ENCODE measurements at places on chromosomes 16 and 17.

DNA sequence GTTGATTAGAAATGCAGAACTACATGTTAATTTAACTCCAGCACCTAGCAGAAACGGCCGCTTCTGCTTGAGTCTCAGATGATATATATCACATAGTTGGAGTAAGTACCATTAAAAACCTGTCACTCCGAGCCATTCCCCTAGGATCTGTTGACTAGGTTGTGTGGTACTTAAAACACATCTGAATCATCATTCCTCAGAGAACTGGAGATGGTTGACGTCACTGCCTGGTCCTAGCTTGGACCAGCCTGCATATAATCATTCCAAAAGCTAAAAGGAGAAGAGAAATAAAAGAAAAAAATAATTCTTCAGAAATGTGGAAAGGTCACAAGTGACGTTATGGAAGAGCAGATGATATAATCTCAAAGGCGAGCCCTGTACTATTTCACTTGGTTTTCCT, 31.3 kb upstream of the RASL10B start:
- H3K27ac ChIP-seq: no peak overlapping the region
- no peak overlapping the region for H3K4me3 ChIP-seq

GRCh38 chr17:5913032-5913531, 157.1 kb upstream of the WSCD1 start:
- no peaks in the 10 kb centered on the region for H3K36me3 ChIP-seq
- no peak for DNase-seq
- no peak overlapping the region for H3K27ac ChIP-seq
- no peak overlapping the region for H3K4me3 ChIP-seq
- H3K4me1 ChIP-seq: no peaks in the 10 kb centered on the region
- H3K27me3 ChIP-seq: no peaks in the 10 kb centered on the region

DNA sequence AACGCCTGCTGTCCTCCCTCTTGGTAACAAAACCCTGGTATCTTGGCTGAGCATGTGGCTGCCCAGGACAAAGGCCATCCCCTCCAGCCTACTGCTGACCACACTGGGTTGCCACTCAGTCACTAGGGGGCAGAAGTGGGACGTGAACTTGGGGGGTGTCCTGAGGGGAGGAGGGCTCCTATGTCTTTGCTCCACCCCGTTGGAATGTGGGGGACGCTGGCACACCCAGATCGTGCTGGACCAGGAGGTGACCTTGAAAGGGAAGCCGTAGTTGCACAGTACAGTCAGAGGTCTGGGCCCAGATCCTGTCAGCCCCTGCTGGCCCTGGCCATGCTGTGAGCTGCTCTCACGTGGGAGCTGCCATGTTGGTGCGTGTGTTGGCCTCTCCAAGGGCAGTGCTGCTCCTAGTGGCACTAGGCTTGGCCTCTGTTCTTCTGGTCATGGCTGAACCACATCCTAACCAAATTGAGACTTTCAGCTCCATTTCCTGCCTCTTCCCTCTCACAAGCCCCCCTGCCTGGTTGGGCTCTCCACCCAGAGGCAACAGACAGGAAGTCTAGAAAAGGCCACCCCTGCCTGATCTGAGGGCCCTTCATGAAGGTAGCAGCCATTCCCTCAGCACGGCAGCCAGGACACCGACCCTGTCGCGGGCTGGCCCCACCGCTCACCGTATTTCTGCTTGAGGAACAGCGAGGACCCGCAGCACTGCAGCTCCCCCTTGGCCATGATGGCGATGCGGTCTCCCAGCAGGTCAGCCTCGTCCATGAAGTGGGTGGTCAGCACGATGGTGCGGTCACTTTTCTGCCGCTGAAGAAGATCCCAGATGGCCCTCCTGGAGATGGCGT, 29.0 kb upstream of the RNPS1 start:
- H3K36me3 ChIP-seq: no peaks in the 10 kb centered on the region
- DNase-seq: peak; percentile 34
- H3K4me3 ChIP-seq: no peak overlapping the region
- no peaks in the 10 kb centered on the region for H3K4me1 ChIP-seq

- no peaks in the 10 kb centered on the region for H3K27me3 ChIP-seq
- peak; percentile 9 for DNase-seq
- no peaks in the 10 kb centered on the region for H3K36me3 ChIP-seq
- H3K4me3 ChIP-seq: no peak overlapping the region
These were observed 257.6 kb upstream of the HSBP1 start for GRCh38 chr16:83550183-83550569.

DNA sequence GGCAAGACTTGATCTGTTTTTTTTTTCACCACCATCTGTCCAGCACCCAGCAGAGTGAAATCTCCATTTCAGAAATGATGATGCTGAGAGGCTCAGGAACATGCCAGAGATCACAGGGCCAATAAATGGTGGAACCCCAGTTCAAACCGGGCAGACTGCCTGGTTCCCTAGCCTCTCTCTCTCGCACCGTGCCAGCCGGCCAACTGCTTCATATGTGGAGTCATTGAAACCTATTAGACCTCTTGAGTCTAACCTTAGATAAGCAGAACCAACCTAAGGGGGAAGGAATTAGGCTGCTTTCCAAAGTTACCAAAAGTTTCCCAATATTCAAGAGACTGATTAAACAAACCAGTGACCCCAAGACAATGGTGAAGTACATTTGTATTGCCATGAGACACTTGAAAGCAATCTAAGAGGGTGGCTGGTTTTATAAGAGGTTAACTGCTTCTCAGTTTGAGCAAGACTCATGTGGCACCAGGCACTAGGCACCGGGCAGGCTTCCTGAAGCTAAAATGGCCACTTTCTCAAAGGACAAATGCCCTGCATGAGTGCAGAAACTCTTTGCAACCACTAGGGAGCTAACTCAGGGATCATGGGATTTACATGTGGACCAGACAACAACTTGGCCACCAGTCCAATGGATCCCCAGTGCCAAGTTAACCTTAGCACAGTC, 18.4 kb downstream of the TOX3 start:
- no peaks in the 10 kb centered on the region for H3K27me3 ChIP-seq
- peaks cover 78% of the 10 kb centered on the region for H3K4me1 ChIP-seq
- H3K4me3 ChIP-seq: no peak overlapping the region
- H3K27ac ChIP-seq: peak overlapping the region; percentile 99

DNA sequence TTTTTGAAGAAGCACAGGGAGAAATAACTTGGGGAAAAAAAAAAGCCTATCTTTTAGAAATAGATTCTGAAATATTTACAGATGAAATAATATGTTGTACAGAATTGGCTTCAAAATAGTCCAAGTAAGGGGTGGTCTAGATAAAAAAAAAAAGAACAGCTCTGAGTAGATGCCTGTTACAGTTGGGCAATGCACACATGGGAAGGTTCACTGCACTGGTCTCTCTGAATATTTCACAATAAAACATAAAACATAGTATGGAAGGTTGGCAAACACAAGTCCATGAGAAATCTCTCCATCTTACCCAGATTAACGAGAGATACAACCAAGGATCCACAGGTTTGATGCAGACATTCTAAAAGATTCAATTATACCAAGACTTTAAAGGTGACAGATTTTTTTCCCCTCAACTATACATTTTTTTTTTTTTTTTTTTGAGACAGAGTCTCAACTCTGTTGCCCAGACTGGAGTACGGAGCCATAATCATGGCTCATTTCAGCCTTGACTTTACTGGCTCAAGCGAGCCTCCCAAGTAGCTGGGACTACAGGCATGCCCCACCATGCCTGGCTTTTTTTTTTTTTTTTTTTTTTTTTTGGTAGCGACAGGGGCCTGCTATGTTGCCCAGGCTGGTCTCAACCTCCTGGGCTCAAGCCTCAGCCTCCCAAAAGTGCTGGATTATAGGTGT, 58.0 kb downstream of the KANSL1 start:
- no peak overlapping the region for H3K4me3 ChIP-seq
- no peak for DNase-seq
- no peak overlapping the region for H3K27ac ChIP-seq
- peaks cover 2% of the 10 kb centered on the region for H3K36me3 ChIP-seq
- H3K27me3 ChIP-seq: no peaks in the 10 kb centered on the region

GRCh38 chr17:40074871-40075200, 12.1 kb downstream of the THRA start:
- no peak overlapping the region for H3K27ac ChIP-seq
- H3K36me3 ChIP-seq: no peaks in the 10 kb centered on the region
- H3K27me3 ChIP-seq: no peaks in the 10 kb centered on the region
- peaks cover 34% of the 10 kb centered on the region for H3K4me1 ChIP-seq
- no peak for DNase-seq
- no peak overlapping the region for H3K4me3 ChIP-seq

GRCh38 chr16:78693496-78693895, 594.0 kb downstream of the WWOX start:
- DNase-seq: no peak
- no peaks in the 10 kb centered on the region for H3K4me1 ChIP-seq

DNA sequence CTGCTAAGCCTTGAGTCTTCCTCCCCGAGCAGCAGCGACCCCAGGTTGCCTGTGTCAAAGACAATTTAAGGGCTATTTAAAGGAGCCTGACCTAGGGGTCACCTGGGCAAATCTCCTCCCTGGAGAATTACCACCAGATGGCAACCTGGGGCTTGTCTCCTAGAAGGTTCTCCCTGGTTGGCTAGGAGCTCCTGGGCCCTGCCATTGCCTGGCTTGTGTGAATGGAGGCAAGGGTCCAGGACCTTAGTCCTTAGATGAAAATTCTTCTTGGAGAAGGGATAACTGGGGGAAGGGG, 51.3 kb upstream of the TAC4 start:
- H3K36me3 ChIP-seq: no peaks in the 10 kb centered on the region
- H3K27me3 ChIP-seq: peaks cover 60% of the 10 kb centered on the region
- H3K4me3 ChIP-seq: no peak overlapping the region

- peaks cover 8% of the 10 kb centered on the region for H3K27me3 ChIP-seq
- no peak overlapping the region for H3K4me3 ChIP-seq
- no peak overlapping the region for H3K27ac ChIP-seq
- peaks cover 8% of the 10 kb centered on the region for H3K4me1 ChIP-seq
- no peak for DNase-seq
These were observed 6.9 kb upstream of the SSTR5 start for GRCh38 chr16:1065469-1066128.

DNA sequence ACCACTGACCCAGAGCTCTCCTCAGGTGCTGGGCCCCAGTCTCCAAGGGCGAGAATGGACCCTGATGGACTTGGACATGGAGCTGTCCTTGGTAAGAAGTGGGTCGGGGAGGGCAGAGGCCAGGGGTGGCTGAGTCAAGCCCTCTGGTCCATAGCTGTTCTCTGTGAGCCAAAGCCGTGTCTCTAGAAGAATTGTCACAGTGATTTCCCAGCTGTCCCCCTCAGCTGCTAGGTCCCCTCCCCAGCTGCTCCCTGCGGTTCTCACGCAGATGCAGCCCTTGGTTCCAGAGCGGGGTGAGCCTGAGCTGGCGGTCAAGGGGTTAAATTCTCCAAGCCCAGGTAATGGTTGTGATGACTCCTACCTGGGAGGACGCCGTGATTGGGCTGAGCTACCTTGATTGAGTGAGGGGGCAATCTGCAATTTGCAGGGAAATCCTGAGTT, 1.3 kb upstream of the NOL3 start:
- no peak overlapping the region for H3K4me3 ChIP-seq
- H3K27me3 ChIP-seq: peaks cover 100% of the 10 kb centered on the region
- no peak overlapping the region for H3K27ac ChIP-seq
- DNase-seq: no peak
- peaks cover 11% of the 10 kb centered on the region for H3K4me1 ChIP-seq

DNA sequence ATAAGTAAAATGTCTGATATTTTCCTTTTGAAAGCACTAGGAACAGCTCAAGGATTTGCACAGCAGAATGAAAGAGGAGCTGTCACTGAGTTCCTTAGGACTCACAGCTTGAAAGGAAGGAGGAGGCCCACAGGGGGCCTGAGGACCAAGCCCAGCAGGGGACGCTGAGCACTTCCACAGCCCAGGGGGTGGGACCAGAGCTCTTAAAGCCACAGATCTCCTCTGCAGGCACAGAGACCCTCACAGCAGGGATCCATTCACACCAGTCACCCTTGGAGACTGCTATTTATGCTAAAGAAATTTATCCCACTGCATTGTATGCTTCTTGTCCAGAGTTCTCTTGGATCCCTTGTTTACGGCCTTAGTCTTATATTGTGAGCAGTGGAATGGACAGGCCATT, 253.3 kb downstream of the STX8 start:
- no peaks in the 10 kb centered on the region for H3K27me3 ChIP-seq
- peaks cover 21% of the 10 kb centered on the region for H3K4me1 ChIP-seq
- DNase-seq: peak; percentile 56
- H3K4me3 ChIP-seq: no peak overlapping the region

DNA sequence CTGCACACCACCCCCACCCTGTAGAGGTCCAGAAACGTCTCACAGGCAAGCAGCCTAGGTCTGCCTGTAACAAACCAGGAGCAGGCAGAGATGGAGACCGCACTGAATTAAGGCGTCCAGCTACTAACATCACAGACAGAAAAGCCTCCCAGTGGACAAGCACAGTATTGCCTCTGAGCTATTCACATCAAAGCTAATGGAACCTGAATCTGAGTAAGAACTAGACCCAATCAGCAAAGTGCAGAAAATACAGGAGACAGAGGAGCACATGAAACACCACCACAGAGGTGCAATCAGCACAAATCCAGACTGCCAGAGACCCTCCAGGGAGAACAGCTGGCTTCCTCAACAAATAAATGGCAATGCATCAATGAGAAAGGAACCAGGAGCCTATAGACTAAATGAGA, 22.2 kb upstream of the PEMT start:
- no peaks in the 10 kb centered on the region for H3K36me3 ChIP-seq
- DNase-seq: peak; percentile 76
- H3K4me1 ChIP-seq: no peaks in the 10 kb centered on the region
- H3K4me3 ChIP-seq: no peak overlapping the region
- H3K27me3 ChIP-seq: no peaks in the 10 kb centered on the region

DNA sequence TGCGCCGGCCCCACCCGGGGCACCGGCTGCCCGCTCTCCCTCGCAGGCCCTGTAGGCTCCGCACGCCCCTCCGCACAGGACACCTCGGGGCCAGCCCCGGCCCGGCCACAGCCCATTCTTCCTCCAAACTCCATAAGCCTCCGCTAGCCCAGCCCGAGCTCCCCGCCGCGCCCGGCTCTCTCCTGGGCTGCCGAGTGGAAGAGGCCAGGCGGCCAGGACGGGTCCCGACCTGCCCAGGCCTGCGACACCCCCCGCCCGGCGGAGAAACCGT, 397 bp downstream of the NCOR1 start:
- H3K27me3 ChIP-seq: no peaks in the 10 kb centered on the region
- peak overlapping the region; percentile 92 for H3K27ac ChIP-seq
- DNase-seq: peak; percentile 75
- peak overlapping the region; percentile 96 for H3K4me3 ChIP-seq
- peaks cover 16% of the 10 kb centered on the region for H3K4me1 ChIP-seq
- no peaks in the 10 kb centered on the region for H3K36me3 ChIP-seq

GRCh38 chr16:31501226-31501965, 6.8 kb downstream of the RUSF1 start:
- no peaks in the 10 kb centered on the region for H3K36me3 ChIP-seq
- no peak overlapping the region for H3K4me3 ChIP-seq
- no peak for DNase-seq
- H3K27ac ChIP-seq: no peak overlapping the region
- H3K27me3 ChIP-seq: no peaks in the 10 kb centered on the region

GRCh38 chr17:38980490-38981217, 13.5 kb upstream of the FBXO47 start:
- H3K36me3 ChIP-seq: no peaks in the 10 kb centered on the region
- H3K4me1 ChIP-seq: no peaks in the 10 kb centered on the region
- H3K27ac ChIP-seq: no peak overlapping the region
- H3K4me3 ChIP-seq: no peak overlapping the region
- no peaks in the 10 kb centered on the region for H3K27me3 ChIP-seq

Data from neural progenitor cell (in vitro differentiated cells).